ENCODE measurements at places on chromosomes 6 and 20.
A peak's percentile ranks its signal among the peaks of the same experiment; 100 is the strongest.

DNA sequence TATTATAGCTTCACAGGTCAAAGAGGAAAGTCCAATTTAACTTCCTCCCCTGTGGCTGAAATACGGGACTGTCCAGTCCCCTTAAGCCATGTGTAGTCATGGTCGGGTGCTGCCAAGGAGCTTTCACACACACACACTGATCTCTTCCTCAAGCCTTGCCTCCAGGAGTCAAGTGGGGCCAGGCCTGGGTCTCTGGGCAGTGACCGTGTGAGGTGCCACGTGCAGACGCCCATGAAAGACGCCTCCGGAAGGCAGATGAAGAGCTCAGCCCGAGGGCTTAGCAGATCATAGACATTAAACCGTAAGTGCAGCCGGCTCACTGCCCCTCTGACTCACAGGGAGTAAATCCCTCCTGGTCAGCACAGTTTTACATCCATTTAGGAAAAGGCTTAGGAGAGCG lies 4.2 kb downstream of the GABRR2 start:
- DNase-seq = no peak

GRCh38 chr6:16136621-16137450 lies 8.0 kb downstream of the MYLIP start:
- DNase-seq = peak; percentile 45

- no peak for DNase-seq
Measured at GRCh38 chr6:63764318-63764916, 128.8 kb downstream of the PHF3 start.

DNA sequence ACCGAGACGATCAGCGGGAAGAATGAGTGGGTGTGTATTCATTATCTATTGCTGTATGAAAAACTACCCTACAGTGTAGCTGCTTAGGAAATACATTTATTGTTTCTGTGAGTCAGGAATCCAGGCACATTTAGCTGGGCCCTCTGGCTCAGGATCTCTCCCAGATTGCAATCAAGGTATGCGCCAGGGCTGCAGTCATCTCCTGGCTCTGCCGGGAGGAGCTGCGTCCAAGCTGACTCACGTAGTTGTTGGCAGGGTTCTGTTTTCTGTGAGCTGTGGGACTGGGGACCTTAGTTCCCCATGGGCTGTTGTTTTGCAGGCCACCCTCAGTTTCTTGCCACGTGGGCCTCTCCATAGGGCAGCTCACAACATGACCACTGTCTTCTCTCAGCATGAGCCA lies 68.2 kb upstream of the FUCA2 start:
- DNase-seq = no peak

GRCh38 chr20:49696594-49696993 lies 17.1 kb downstream of the B4GALT5 start:
- DNase-seq = no peak

GRCh38 chr20:36407199-36407733 lies 101.1 kb downstream of the DLGAP4 start:
- DNase-seq = no peak

DNA sequence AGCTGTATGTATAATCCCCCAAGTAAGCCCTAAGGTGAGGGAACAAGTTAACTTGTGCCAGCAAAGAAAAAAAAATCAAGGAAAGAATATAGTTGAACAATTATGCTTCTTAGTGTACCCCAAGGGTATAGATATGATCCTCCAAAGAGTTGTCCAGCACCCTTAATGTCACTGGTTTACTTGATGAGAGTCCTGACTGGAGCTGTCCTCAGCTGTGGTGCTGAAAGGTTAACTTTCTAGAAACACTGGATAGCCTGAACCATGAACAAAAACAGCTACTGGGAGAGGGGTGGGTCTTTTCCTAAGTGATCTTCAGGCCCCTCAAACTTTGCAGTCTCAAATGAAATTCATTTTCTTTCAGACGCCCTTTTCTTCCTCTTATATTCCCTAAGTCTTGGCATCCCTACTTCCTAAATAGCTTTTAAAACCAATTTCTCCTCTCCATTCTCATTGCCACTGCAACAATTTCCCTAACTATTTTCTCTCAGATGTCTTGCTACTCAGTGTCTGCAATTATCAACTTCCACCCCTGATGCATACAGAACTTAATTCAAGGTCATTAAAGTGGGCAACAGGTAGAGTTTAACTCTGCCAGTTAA lies 83.5 kb upstream of the PROKR2 start:
- DNase-seq = no peak

- no peak for DNase-seq
Measured at GRCh38 chr20:43322851-43323250, 133.1 kb upstream of the PTPRT start.

GRCh38 chr6:89116702-89117101 lies 1.2 kb downstream of the SRSF12 start:
- no peak for DNase-seq

DNA sequence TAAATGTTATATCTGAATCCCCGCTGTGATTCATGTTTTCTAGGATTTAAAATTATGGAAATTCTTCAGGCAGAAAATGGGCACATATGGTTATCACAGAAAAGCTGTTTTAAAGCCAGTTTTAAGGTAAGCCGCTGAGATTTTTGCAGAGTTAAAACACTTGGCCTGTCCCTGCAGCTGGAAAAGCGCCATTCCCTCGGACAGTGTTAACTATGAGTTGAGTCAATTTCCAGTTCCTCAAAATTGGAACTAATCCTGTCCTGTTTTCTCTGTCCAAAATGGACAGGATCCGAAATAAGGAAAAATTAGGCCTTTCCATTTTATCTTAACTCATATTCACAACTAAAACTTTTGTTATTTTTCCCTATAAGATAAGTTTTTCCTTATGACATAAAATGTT lies 225.2 kb downstream of the SAMD5 start:
- DNase-seq = no peak

GRCh38 chr6:78631976-78632375 lies 235.4 kb upstream of the IRAK1BP1 start:
- no peak for DNase-seq
